ENCODE measurements at places on chromosomes 6 and 20.

DNA sequence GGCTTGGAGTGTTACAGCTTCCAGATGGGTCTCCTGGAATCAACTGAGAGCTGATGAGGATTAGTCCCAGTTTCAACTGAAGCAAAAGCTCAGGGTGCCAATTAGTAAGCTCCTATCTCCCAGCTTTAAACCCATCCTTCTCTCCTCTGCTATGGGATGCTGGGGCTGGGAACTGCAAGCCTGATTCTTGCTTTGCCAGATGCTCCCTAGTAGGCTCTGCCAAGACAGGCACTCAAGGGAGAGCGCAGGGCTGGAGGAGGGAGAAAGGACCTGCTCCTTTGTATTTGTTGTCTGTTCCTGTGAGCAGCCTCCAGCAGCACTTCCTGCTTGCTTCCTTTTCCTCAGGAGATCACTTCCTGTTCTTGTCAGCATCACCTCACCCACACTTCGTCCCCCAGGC is 309.7 kb downstream of the KIF16B start:
- no peak for DNase-seq

- no peak for DNase-seq
Observed at GRCh38 chr20:9742821-9743220, 96.1 kb downstream of the PAK5 start.

DNA sequence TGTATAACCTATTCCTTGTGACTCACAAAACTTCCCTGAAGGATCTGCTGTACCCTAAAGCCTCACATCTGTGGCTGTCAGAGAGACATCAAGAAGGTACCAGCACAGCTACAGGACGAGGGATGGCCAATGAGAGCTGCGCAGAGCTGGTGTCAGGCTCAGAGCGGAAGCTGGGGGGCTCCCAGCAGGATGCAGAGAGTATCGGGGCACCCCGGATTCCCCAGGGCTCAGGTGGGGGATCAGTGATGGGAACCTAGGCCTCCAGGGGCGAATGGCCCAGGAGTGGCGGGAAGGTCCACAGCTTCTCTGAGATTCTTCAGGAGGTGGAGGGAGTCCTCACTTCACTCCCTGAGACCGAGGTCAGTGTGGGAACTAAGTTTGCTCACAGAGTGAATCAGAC is 30.9 kb upstream of the SMOC2 start:
- no peak for DNase-seq

DNA sequence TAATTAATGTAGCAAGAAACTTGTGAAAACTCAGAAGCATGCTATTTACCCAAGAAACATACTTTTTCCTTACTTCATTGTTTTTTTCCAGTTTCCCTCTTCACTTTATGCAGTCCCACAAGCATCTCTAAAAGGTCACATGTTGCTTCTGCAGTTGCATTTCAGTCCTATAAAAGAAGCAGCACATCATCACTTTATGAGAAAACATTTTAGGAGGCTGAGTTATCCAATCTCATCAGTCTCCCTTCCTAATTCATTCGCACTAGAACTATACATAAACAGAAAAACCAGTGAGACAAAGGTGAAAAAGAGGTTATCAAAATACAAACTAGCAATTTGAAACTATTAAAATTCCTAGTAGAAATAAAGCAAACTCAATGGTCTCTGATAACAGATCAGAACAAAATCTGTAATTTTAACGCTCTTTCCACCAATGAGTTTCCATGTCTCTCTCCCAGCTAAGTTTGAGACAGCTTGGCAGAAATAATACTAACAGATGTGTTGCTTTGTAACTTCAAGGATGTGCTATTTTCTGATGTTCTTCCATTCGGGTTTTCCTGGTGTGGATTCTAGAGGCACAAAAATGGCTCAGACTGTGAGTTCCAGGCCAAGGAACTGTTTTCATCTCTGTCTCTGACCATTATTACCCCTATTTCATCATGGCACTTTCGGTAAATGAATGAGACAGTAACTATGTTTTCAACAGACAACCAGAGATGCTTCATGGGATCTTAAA is 48.4 kb downstream of the ZHX3 start:
- no peak for DNase-seq

DNA sequence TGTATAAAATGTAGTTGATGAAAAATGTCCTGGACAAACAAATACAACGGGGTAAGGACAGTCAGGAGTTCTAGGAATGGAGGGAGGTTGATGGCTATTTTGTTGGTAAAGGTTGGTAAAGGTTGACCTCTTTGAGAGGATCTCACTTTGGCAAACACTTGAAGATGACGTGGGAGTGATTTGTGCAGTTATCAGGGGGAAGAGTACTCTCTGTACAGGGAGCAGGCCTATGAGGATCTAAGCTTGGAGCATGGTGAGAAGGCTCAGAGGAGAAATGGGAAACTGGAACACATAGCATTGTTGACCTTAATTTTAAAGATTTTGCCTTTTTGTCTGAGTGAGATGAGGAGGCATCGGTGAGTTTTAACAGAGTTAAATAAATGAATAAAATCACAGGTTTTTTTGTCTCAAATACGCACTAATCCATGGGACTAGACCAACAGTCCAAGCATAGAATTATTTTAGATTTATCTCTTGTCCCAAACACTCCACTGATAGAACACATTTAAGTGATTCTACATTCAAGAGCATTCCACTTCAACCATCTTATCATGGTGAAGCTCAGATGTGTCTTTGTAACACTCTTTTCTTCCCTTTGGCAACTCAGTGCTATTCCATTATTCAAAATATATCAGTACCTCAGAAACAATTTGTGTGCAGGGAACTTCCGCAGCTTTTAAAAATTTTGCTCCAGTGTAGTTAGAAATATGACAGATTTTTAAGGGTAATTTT is 5.7 kb downstream of the LAMA2 start:
- no peak for DNase-seq

DNA sequence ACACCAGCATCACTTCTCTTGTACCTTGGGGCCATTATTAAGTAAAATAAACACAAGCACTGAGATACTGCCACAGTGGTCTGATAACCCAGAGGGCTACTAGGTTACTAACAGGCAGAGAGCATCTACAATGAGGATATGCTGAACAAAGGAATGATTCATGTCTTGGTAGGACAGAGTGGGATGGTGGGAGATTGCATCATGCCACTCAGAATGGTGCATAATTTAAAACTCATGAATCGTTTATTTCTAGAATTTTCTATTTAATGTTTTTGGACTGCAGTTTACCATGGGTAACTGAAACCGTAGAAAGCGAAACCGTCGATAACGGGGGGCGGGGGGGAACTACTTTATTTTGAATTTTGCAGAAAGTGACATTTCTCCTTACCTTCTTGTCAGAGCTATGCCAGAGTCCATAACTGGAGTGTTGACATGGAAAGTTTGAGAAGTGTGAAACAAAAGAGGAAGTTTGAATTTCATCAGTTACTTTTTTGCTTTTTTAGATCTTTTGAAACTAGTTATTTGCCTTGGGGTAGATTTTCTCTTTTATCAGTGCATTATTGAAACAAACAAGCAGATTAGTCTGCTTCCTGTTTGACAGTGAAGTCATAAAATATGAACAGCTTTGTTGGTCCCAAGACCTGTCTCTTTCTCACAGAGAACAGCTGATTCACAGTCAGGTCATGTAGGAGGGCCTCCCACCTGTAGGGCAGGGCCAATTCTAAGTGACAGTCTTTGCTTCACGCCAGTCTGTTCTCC is 124.9 kb downstream of the KLHL32 start:
- DNase-seq: peak; percentile 4

GRCh38 chr6:158597565-158597964 is 37.7 kb downstream of the TMEM181 start:
- DNase-seq: no peak

DNA sequence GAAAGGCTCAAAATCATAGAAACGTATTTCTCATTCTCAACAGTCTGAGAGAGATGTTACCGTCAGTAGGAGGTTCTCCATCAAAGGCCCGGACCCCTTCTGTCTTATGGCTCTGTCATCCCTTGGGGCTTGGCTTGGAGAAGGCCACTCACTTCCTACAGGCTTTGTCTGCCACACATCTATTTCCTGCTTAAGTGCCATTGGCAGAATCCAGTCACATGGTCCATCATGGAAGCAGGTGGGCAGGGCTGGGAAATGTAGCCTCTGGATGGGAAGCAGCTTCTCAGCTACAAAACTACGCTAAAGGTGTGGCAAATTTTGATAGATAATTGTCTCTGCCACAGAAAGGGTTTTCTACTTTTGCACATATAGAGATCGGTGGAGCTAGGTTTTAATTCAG is 12.6 kb upstream of the ZFP64 start:
- DNase-seq: no peak

GRCh38 chr20:44400970-44401769 is 45.7 kb downstream of the HNF4A start:
- DNase-seq: no peak

DNA sequence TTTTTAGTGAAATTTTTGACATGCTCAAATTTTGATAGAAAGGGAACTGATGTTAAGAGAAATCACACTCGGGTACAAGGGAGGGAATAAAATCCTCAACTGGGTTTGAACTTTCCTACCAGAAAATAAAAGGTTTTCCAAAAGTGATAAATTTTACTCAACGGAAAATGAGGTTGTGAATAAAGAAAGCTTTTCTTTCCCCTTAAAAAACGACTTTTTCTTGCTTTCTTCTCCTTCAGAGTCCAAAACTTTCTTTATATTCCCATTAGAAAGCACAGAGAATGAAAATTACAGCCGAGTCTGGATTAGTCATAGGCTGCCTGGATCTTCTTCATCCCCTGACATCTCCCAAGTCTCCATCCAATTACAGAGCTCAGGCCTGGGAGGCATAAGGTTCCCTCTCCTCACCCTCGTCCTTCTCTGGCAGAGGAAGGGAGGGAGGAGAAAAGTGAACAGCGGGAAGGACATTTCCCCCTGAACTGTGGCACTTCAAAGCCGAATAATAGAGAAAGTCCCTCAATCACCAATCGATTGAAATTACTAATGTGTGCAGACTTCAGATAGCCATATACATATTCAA is 28.1 kb upstream of the QKI start:
- no peak for DNase-seq

- no peak for DNase-seq
Observed at GRCh38 chr6:121794630-121795029, 359.2 kb downstream of the GJA1 start.

DNA sequence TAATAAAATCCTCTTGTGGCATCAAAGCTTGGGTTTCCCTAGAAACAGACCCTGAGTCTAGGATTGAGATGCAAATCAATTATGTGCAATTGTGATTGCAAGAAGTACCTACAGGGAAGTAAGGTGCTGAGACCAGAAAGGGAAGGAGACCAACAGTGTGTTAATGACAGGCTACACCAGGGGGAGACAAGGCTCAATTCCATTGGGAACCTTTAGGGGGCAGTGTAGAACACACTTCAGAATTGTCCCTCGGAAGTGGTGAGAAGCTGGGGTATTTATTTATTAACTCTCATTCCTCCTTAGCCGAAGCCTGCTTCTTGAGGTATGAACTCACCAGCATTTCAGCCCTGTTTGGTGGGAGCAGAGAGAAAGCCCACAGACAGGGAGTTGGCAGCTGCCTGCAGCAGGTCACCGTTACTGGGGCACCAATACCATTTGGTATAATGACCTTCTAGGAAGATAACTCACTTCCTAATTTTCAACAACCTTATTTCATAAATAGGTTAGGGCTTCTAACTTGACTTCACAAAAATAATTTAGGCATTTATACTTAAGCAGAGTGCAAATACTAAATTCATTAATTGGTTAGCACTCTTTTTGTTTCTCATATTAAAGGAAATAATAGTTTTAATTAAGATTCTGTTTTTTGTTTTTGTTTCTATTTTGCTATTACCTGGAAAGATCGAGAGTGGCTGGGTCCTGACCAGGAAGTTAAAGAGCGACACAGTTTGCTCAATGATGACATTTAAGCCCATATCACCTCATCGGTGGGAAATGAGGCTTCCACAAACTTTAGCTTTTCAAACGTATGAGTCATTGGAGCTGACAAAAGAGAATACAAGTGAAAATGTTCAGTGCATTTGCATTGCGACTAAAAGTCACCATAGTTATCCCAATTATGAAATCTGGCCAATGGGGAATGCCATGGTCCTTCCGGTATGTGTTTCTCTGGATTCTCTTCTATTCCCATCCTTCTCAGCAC is 94.8 kb downstream of the BTBD3 start:
- DNase-seq: no peak

GRCh38 chr6:5718231-5718947 is 288.3 kb downstream of the NRN1 start:
- no peak for DNase-seq

GRCh38 chr6:15026832-15027231 is 219.0 kb upstream of the JARID2 start:
- no peak for DNase-seq

- DNase-seq: peak; percentile 77
Observed at GRCh38 chr20:62065674-62066338, at the start of gene TAF4. Gene TAF4 (minus strand): TSS chr20:62065881. CDS start chr20:62065810, 71 bp downstream.

GRCh38 chr6:155075930-155076695 is 81.0 kb downstream of the TIAM2 start:
- DNase-seq: no peak

- no peak for DNase-seq
Observed at GRCh38 chr20:45781391-45781931, 10.2 kb downstream of the WFDC3 start.

DNA sequence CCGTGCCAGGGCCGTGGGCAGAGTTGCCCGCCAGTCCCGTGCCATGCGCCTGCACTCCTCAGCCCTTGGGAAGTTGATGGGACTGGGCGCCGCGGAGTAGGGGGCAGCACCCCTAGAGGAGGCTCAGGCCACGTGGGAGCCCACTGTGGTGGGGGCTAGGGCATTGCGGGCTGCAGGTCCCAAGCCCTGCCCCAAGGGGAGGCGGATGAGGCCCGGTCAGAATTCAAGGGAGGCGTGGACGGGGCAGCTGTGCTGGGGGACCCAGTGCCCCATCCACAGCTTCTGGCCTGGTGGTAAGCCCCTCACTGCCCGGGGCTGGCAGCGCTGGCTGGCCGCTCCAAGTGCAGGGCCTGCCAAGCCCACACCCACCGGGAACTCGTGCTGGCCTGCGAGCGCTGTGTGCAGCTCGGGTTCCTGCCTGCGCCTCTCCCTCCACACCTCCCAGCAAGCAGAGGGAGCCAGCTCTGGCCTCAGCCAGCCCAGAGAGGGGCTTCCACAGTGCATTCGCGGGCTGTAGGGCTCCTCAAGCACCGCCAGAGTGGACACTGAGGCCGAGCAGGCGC is 317.8 kb downstream of the HAO1 start:
- DNase-seq: no peak

GRCh38 chr6:92404281-92404680 is 1015.1 kb downstream of the EPHA7 start:
- no peak for DNase-seq

DNA sequence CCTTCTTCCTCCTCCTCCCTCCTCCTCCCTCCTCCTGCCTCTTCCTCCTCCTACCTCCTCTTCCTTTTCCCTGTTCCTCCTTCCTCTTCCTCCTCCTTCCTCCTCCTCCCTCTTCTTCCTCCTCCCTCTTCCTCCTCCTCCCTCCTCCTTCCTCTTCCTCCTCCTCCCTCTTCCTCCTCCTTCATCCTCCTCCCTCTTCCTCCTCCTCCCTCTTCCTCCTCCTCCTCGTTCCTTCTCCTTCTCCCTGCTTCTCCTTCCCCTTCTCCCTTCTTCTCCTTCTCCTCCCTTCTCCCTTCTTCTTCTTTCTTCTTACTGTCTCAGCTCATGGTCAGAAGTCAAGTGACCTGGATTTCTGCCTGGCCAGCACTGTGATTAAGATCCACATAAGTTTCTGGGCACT is 7.7 kb downstream of the MAS1 start:
- DNase-seq: no peak

GRCh38 chr20:62269378-62269777 is 31.1 kb downstream of the OSBPL2 start:
- DNase-seq: no peak

GRCh38 chr6:105204331-105204730 is 24.5 kb upstream of the POPDC3 start:
- no peak for DNase-seq

- DNase-seq: no peak
Observed at GRCh38 chr6:6538261-6538660, 50.3 kb upstream of the LY86 start.

Measured in stimulated activated CD4-positive, alpha-beta T cell treated with anti-CD3 and anti-CD28 coated beads, Interleukin-4, amount 100 ng/mL, for 1 hour (primary cell).